EH (cell line): ENCODE measurements at places on chromosomes 1 and 21.

GRCh38 chr1:116732726-116733125, 21.5 kb upstream of the CD2 start:
- DNase-seq, result no peak

- peak; percentile 24 for DNase-seq
These were observed 66.2 kb upstream of the RNPC3 start for GRCh38 chr1:103459346-103459745.

DNA sequence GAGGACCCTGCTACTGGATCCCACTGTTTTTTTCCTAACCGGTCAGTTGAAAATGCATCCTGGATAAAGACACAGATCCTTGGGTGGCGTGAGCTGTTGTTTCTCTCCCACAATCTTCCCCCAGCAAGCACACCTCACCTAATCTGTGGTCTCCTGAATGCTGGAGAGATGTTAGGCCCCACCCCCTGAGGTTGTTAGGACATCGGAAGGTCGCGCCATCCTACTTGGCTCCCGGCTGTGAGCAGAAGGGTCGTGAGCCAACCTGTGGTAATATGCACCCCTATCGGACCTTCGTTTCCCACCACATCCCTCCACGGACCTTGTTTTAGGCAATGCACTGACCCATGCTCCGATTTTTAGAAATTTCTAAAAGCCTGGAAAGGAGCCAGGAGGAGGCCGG, 89.9 kb upstream of the IPO9 start:
- no peak for DNase-seq

GRCh38 chr1:111565968-111566367, 53.6 kb upstream of the RAP1A start:
- DNase-seq, result peak; percentile 31

GRCh38 chr1:245772325-245772724, 617.5 kb downstream of the KIF26B start:
- DNase-seq, result no peak

DNA sequence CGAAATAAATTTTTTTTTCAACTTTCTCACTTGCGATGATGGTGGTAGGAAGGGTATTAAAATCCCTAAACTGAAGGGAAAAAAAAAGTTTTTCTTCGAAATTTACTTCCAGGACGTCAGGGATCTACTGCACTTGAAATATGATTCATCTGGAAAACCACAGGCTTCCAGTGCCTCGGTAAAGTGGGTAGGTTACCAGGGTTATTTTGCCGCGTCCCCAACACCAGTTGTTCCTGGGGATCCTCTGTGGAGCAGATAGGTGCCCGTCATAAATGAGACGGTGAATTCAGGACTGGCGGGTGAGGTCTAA, 773 bp downstream of the RABIF start:
- DNase-seq, result peak; percentile 54

DNA sequence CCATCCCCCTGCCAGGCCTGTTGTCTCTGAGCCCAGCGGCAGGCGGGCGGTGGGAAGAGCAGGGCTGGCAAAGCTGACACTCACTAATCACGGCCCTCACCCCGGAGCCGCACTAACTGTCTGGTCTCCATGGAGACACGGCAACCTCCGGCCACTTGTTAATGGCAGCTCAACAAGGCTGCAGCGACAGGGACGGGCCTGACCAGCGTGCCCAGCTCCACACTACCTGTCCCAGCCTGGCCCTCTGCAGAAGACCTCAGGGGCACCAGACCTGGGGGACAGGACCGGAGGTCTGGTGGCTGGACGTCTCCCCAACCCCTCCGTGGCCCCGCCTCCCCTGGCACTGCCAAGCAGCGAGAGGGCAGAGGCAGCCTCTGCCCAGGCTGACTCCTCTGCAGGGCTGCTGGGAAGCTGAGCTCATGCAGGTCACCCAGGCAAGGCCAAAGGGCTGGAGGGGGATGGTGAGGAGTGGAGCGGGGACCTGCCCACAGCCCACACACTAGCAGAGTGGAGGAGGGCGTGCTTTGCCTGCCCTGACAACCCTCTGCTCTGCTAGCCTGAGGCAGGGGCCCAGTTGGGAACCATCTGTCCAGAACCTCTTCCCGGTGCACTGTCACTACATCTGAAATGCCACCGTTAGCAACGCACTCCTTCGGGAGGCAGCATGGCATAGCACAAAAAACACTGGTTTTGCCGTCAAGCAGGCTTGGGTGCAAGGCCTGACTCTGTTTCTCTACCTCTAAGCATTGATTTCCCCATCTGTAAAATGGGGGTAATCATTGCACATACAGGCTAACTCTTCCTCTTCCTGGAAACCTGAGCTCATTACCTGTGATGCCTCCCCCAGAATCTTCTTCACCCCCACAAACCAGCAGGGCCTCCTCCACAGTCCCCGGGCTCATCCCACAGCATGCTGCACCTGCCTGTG, 29.6 kb upstream of the WASF2 start:
- DNase-seq, result no peak

DNA sequence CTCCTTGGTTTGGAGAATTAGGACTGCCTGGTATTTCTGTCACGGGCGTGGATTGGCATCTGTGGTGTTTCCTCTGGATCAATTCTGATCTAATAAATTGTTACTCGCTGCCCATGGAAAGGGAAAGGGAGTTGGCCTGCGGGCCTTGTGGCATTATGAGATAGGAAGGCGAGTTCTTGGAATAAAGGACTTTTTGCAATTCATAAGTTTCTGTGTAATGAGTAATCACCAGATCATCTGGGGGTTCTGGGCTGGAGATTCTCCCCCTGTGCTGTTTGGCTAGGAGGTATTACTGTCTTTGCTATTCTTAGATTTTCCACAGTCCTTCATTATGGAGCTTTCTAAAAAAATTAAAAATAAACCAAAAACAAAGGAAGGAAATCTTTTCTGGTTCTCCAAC, 315.9 kb downstream of the CAMTA1 start:
- peak; percentile 21 for DNase-seq

GRCh38 chr1:166350490-166350889, 183.7 kb upstream of the FAM78B start:
- no peak for DNase-seq

- DNase-seq, result no peak
These were observed 682.6 kb downstream of the RWDD3 start for GRCh38 chr1:95916616-95917015.

- no peak for DNase-seq
These were observed 235.8 kb downstream of the TRABD2B start for GRCh38 chr1:47761201-47761930.

DNA sequence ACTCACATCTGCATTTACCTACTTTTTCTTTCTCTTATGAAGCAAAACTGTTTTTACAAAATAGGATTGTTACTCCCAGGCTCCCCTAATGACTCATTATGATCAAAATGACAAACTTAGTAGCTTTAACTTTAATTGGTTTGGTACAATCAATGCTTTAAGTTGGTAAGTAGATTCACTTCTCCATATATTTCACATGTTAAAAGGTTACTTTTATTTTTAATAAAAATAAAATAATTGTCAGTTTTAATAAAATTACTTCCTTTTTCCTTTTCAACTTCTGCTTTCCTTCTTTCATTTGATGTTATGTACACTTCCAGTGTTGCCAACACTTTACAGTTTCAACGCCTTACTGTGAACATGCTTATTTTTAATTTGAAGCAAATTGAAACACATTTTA, 477.6 kb downstream of the SETD4 start:
- DNase-seq, result no peak

DNA sequence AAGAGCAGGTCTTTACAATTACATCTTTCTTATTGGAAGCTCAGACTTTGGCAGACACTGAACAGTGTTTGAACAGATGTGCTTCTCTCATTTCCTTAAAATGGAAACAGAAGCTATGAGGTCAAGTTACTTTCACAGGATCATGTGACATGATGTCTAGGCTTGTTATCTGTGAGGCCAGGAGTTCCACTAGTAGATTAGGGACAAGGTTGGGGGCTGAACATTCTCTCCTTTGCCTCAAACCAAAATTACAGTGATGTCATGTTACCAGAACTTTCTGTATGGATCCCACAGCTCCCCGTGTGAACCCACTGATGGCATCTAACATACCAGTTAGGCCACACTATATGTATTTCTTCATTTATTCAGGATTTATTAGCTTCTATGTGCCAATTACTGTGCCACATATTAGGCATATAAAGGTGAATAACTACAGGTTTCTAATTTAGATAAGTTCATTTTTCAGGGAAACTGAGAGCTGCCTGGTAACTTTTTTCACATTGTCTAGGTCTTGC, 6.0 kb downstream of the DYNLT5 start:
- no peak for DNase-seq

DNA sequence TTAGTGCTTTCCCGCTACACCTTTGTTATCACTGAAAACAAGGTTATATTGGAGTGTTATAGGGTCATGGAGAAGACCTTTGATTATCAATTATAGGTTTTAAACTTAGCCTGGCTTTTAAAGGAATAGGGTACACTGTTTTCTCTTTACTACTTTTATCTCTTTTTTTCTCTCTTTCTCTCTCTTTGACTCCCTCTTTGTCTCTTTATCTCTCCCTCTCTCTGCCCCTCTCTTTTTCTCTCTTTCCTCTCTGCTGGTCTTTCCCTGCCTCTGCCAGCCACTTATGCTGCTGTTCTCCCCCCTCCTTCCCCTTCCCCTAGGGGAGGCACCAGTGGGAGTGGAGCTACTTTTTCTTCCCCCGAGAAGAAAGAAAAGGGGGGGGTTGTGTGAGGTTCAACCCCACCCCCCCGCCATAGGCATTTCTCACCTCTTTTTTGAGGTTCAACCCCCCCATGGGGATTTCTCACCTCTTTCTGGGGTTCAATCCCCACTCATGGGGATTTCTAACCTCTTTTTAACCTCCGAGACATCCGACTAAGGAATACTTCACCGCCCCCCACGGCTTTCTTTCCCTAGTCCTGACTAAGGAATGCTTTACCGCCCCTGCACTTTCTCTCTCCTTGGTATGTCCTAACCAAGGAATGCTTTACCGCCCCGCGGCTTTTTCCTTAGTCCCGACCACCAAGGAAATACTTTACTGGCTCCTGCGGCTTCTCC, 17.2 kb upstream of the ZBTB8B start:
- DNase-seq, result peak; percentile 86

DNA sequence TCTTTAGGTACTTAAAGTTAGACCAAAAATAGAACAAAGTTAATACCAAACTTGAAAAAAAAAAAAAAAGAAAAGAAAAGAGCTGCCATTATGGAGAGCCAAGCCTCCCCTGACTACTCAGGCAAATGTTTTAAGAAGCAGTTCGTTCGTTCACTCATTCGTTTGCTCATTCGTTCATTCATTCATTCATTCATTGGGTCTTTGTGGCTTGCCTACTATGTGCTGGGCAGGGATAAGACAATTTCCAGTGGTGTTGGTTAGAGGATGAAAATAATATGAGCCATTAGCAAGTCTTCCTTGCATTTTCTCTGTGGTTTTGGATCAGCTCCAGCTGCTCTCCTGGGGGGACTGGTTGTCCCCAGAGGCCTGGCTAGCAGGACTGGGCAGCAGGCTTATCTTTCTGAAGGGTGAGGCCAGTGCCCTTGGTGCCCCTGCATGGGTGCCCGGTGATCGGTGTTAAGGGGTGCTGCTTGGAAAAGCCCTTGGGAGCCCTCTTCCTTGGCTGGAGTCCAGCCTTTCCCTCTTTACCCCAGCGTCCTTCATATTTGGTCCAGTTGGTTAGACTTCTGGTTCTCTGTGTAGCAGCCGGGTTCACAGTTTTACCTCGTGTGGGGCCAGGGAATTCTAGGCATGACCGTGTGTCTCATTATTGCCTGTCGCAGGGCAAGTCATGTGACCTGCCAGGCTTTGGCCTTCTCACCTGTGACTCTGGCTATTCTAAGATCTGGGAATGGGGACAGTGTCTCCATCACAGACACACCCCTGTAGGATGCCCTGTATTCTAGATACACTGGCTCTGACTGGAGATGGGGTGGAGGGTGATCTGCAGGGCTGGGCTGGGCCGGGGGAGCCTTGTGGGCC, 32.8 kb downstream of the LHX4 start:
- peak; percentile 47 for DNase-seq

GRCh38 chr1:8578132-8578877, 239.1 kb downstream of the RERE start:
- no peak for DNase-seq

DNA sequence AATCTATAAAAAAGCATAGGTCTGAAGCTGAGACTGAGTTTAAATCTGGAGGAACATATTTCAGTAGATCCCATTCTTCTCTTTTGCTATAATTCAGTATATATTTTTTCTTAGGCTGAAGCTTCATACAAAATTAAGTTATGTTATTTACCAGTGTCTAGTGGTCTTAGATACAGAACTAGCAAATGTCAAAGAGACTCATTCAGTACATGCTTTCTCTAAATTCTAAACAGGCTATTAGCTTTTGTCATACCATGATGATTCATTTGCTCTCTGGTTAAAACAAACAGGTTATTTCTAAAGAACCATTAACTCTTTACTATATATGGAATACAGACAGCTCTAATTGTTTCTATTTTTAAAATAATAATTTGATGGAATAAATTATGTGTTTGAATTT, 1170.2 kb upstream of the PRMT6 start:
- no peak for DNase-seq

DNA sequence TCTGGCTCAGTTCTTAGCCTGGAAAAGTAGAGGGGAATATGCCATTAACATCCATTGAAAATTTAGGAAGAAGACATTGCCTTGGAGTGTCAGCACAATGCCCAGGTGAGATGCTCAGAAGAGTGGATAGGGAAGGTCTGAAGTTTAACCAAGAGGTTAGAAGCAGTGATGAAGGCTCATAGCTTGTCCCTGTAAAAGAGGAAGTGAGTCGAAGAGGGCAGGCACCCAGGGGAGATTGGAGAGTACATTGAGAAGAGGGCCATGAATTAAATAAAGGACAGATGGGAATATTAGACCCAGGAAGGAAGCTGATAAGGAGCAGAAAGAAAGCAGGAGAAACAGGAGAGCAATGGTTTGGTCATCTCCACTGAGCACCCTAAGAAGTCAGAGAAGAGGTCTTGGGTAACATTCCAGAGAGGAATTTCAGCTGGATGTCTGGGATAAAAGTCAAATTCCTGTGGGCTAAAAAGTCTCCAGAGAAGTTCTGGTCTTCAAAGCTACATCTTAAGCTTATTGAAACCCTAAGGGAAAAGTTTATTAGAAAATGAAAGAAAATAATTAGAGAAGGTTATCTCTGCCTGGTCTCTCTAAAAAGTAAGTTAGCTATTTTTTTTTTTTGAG, 17.3 kb downstream of the C8B start:
- peak; percentile 88 for DNase-seq

- no peak for DNase-seq
These were observed 41.7 kb downstream of the SYT6 start for GRCh38 chr1:114111731-114112641.

DNA sequence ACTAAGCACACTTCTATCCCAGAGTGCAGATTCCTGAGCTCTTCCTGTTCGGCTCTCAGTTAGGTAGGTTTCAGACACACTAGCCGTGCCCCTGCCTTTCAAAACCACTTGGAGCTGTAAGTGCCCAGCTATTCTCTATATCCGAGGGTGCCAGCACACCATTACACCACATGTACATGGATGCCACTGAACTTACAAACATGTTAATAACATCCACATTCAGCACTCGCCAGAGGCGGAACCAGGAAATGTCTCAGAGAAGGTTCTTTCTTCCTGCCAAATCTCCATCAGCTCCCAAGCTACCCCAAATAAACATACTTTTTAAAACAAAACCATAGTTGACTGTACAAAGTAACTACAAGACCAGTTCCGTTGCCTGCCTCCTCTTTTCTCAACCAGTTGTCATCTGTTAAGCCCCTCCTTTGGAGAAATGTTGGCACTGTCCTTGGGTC, 78.4 kb upstream of the CTTNBP2NL start:
- no peak for DNase-seq
